NCI-H1417 (cell line): ENCODE measurements at places on chromosomes 12 and 14.

DNA sequence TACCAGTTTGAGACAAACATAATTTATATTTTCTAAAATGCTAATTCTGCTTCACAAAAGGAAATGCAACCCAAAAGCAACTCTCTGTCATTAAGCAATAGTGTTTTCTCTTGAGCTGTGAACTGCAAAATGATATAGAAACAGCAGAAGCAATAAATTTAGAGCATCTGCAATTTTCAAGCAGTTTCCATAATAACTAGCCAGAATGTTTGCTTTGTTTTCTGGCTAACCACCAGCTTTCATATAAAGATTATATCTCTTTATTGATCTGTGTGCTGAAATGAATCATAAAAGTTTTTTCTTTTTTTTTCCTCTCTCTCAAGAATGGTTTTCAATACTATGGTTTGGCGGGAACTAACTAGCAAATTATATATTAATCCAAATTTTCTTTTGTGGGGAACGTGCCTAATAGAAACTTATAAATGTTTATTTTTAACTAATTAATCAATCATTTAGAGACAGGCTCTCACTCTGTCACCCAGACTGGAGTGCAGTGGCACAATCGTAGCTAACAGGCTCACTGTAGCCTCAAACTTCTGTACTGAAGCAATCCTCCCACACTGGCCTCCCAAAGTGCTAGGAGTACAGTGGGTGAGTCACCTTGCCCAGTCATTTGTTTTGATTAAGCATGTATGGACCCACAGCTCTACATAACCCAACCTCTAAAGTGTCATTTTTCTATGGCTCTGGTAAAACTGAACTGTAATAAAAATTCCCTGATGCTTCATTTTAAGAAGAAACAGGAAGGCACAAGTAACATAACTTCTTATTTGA, 830.1 kb upstream of the MGAT4C start:
- DNase-seq, result peak; percentile 43

DNA sequence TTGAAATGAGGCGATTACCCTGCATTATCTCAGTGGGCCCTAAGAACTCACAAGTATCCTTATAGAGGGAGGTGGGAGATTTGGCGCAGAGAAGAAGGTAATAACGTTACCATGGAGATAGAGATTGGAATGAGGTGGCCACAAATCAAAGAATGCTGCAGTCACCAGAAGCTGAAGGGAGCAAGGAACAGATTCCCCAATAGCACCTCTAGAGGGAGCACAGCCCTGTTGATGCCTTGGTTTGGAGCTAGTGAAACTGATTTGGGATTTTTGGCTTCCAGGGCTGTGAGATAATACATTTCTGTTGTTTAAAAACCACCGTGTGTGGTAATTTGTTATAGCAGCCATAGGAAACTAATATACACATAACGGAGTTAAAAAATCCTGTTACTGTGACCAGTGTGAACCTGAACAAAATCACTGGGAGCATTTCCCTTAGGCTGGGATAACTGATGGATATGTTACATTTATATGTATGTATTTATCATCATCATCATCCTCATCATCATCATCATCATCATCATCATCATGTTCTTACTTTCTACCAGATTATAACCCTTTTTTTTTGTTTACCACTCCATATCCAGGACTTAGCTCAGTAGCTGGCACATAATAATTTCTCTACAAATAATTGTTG, 100.3 kb downstream of the LIN7A start:
- DNase-seq, result peak; percentile 74

- DNase-seq, result no peak
These were observed 352.8 kb downstream of the APAF1 start for GRCh38 chr12:98997899-98998298.

DNA sequence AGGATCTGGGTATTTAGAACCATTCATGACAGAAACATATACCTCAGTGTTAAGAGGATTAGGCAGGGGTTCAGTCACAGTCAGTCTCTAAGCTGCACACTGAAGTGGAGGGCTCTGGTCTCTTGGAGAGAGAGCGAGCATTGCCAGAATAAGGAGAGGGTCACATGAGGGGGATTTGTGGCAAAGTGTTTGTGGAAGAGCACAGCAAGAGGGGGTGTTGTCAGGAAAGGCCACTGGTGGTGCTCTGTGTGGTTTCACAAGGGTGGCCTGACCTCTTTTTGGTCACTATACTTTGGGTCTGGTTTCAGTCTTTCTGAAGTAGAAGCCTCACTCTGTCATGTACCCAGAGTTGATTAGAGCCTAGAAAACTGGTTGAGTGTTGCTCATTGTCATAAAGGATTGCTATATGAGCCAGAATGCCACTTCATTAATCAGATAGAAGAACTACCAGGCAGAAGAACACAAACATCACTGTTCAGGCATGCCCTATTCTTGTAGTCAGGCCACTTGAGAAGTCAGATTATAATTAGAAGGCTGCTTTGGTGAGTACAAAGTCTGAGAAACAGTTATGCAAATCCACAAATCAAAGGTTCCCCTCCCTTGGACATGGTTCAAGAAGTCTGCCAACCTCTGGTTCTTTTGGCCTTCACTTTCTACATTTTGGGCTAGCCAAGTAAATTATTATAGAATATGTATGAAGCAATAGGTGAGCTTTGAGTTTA, 8.4 kb downstream of the TMEM19 start:
- no peak for DNase-seq

DNA sequence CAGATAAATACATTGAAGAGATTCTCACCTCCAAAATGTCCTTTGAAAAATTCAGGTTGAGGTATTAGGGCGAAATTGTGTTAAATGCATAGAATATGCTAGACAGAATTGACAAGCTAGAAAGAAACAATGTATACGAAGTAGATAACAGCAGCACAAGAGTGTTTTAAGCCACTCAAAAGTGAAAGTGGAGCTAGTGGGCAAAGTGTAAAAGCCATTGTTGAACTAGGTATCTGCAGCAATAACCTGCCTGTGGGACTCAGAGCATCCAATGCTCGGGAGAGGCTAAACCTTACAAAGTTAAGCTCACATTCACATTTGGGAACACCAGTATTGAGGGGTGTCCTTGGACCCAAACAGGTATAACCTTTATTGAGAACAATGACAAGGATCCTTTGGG, 180.6 kb upstream of the TMPO start:
- DNase-seq, result no peak

GRCh38 chr14:72433511-72433910, 460.4 kb downstream of the DPF3 start:
- no peak for DNase-seq
